Right atrium auricular region (tissue), 2 donors: ENCODE measurements at places on chromosomes 6 and 20. TPM values are rescaled to one million over a fixed set of nuclear protein-coding genes. Genes with fewer than 3 reads are reported as not detected.

GRCh38 chr6:33521489-33522091 is 58.5 kb downstream of the BAK1 start:
- DNase-seq = no peak

DNA sequence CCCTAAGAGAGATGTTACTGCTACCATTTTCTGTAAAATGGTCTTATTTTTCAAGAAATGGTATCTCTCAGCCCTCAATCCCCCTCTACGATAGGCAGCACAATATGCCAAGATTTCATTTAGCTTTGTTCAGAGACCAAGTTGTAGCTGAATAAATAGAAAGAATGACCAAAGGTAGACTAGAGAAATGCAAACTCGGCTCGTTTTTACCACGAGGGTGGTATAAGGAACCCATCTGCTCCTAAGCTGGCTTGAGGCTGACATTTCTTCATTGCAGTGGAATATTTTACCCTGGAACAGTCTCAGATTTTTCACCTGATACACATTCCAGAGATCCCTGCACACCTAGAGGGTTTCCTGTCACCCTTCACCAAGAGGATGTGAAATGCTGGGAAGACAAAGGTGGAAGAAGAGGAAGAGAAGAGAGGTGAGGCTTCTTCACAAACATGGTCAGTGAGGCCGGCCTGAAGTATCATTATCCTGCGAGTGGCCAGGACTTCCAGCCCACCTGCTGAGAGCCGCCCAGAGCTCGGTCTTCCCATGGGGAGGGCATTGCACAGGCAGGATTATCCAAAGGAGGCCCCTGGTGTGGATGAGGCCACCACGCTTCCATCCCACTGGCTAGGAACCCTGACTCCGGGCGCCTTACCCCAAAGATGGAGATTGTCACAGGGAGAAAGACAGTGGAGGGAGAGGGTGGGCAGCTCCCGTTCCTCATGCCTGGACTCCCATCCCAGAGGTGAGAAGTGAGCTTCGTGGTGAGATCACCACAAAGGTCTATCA is 57.1 kb upstream of the AFDN start:
- DNase-seq = no peak

NR2E1 gene
- not detected for total RNA-seq

DNA sequence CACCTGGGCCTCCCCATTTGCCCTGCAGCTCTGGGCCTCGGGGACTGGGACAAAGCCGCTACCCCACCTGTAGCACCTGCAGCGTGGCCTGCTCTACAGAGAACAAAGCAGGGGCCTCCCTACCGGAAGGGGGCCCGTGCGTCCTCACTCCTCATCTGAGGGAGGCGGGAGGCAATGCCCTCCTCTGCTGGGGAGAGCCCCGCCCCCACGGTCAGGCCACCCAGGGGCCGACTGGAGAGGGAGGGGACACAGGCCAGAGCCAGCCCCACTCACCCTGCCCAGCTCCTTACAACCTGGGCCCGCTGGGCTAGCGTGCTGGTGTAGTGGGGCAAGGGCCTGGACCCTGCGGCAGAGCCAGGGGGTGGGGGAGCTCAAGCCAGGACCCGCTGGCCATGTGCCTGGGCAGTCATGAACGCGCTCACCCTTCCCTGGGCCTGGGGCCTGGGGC is 8.0 kb downstream of the LAMA5 start:
- DNase-seq = no peak

GRCh38 chr6:70956451-70957283 is at the start of gene B3GAT2:
TSS of gene B3GAT2 (minus strand) at chr6:70957060. CDS start at chr6:70956429, 631 bp downstream.
- no peak for DNase-seq
